Activated CD4-positive, alpha-beta T cell treated with anti-CD3 and anti-CD28 coated beads, Interleukin-10, Interleukin-2, amounts not matched to agents 100 ng/mL and 50 ng/mL, durations not matched to agents 16 hours and 8 hours (primary cell): ENCODE measurements at places on chromosomes 7 and 10.
A peak's percentile ranks its signal among the peaks of the same experiment; 100 is the strongest.

- no peak for DNase-seq
These were observed 3.6 kb upstream of the ZMIZ1 start for GRCh38 chr10:79065091-79065551.

DNA sequence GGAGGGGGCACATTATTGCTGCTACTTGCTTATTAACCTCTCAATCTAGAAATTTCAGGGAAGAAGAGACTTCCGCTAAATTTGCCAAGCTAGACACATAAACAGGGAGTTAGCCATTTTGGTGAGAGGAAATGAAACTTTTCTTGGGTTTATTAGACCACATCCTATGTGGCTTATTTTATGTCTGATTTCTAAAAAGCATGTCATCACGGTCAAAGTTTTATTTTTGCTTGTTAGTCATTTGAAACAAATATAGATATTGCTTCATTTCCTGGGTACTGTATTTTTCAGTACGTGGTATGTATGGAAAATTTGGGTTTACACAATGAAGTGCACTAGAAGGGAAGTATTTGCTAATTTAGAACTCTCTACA lies 144.1 kb downstream of the TCF7L2 start:
- DNase-seq: peak; percentile 60

- no peak for DNase-seq
These were observed 41.3 kb downstream of the ST7 start for GRCh38 chr7:116994611-116995010.

GRCh38 chr7:67512481-67512880 lies 515.8 kb downstream of the TYW1 start:
- no peak for DNase-seq

GRCh38 chr7:136693166-136694119 lies 175.0 kb upstream of the CHRM2 start:
- DNase-seq: no peak

DNA sequence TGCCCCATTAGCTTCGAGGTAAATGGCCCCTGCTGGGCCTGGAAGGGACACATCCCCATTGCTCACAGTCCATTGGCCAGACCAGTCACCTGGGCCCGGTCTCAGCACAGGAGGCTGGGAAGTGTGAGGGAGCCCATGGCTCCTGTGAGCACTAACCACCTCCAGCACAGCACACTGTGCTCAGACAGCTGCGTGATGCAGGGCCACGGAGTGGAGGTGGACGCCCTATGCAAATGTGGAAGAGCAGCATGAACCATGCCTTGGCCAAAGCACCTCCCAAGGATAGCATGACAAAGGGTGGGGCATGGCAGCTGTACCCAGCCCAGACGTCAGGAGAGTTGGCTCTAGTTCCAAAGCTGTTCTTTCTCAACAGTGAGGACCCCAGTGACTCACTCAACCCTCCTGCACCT lies 120.1 kb upstream of the ZMIZ1 start:
- no peak for DNase-seq

- DNase-seq: no peak
These were observed 133.4 kb downstream of the PRKAG2 start for GRCh38 chr7:151743481-151743983.
